ENCODE measurements at places on chromosomes 3 and 15.
A peak's percentile ranks its signal among the peaks of the same experiment; 100 is the strongest.

DNA sequence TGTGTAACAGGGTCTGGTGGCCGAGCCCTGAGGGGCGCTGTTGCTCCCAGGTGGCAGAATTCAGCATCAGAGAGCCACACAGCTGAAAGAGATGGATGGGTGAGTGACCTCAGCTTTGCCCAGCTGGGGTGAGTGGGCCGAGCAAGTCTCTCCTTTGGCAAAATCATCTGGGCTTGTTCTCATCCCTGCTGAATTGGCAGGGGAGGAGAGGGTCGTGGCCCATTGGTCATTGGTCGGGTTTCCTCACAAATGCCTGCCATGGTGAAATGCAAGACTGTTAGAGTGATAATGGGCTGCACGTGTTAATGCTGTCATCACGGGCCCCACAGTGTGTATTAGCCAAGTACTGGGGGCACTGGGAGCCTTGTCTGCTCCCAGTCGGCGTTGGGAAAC lies 15.9 kb downstream of the ABHD2 start:
- no peak for DNase-seq

DNA sequence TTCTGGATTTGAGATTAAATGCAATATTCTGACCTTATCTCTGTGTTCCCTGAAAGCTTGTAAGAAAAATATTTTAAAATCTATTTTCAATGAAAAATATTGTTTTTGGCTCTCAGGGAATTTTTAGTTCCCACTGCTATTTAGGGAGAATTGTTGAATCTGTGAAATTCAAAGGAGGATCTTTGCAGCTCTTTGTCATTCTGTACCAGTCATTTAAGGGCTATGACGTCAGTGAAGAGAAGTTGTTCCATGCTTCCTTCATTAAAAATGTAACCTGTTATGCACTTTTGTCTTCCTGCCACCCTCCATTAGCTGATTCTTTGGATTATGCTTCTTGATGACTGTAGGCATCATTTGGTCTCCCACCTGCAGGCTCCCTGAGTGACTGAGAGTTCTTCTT lies 427.8 kb upstream of the C2CD4B start:
- no peak for DNase-seq

- peak; percentile 13 for DNase-seq
Measured at GRCh38 chr3:121998030-121998580, 23.9 kb downstream of the ILDR1 start.

- no peak for DNase-seq
Measured at GRCh38 chr3:128415200-128415772, 51.4 kb downstream of the DNAJB8 start.

DNA sequence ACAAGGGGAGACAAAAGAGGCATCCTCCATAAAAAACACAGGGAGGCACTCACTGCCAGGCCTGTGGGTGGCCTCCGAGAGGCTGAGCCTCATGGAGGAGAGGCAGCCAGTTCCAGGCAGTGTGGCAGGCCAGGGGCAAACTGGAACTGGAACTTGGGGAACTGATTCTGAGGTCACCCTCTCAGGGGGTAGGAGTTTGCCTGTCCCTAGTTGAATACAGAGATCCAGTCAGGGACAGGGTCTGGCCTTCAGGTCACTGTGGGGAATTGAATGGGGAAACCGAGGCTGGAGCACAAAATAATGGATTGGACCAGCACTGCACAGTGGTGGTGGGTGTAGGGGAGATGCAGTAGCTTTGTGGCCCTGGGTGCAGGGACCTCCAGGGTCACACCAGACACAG lies 58.7 kb downstream of the TPRA1 start:
- DNase-seq = no peak

DNA sequence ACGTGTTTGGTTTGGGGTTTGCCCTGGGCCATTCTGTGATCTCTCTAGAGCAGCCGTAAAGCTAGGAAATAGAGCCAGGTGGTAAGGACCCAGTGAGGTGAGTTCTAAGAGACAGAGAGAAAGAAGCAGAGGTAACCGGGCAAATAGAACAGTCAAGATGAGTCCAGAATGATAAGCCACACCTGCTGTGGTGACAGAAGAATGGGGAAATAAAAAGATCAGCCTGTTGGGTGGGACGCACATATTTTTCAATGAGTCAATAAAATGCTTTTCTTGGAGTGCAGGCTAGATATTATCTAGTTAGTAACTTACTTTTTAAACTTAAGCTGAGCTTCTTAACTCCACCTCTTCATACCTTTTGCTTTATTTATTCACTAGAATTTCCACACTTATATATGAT lies 135.0 kb downstream of the NFKBIZ start:
- no peak for DNase-seq

GRCh38 chr3:140177943-140178342 lies 243.0 kb downstream of the CLSTN2 start:
- no peak for DNase-seq

DNA sequence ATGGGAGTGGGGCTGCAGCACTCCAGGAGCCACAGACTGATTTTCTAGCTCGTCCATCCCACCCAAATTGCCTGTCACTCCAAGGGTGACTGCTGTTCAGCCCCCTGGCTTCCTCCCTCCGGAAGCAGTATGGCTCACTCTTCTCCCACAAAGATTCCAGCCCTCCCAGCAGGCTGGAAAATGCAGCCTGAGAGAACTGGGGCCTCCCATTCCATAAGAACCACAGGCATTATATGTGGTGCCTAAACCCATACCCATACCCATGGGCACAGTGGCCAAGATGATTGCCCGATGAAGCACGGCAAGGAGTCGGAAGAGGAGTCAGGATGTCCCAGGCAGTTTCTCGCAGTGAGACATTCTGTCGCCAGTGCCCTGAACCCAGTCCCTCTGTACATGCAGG lies 6.0 kb upstream of the VILL start:
- no peak for DNase-seq

DNA sequence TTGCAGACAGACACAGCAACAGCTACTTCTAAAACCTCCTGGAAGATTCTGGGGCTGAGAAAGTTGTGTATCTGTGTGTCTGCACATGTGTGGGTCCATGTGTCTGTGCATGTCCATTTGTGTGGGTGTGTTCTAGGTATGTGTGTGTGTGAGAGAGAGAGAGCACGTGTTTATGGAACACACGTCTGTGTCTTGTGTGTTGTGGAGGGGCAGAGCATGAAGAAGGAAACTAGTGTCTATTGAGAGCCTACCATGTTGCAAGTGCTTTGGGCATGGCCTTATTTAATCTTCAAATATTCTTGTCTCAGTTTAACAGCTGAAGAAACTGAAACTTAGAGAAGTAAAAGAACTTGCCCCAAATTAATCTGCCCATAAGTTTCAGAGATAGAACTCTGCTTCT lies 327.5 kb downstream of the UACA start:
- DNase-seq = no peak

GRCh38 chr15:80395616-80396015 lies 8.6 kb upstream of the ARNT2 start:
- DNase-seq = no peak

- DNase-seq = peak; percentile 99
Measured at GRCh38 chr15:82159922-82160321, 102.6 kb downstream of the EFL1 start.
